ENCODE measurements at places on chromosomes 12 and 14.

DNA sequence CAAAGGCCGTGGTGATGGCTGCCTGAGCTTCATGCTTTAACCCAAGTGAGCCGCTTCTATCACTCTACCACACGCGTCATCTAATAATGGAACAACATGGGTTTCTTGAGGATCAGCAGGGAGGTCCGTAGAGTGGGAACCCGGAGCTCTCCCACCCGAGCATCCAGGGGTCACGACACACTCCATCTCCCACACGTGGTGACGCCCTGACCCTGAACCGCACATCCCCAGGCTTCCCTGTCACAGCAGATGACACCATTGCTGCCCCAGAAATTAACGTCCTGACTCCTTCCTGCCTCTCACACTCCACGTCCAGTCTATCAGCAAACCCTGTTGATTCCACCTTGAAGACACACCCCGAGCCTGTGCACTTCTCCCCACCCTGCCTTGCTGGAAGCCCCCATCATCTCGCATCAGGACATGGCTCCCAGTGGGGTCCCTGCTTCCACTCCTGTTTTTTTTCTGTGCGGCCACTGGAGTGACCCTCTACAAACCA is 163.2 kb downstream of the PIWIL1 start:
- DNase-seq, result no peak

GRCh38 chr14:102928412-102929240 is 6.2 kb downstream of the AMN start:
- peak; percentile 67 for DNase-seq

GRCh38 chr14:29045237-29045636 is 278.6 kb downstream of the FOXG1 start:
- no peak for DNase-seq

- DNase-seq, result no peak
Measured at GRCh38 chr12:45227316-45228067, 11.6 kb downstream of the ANO6 start.

DNA sequence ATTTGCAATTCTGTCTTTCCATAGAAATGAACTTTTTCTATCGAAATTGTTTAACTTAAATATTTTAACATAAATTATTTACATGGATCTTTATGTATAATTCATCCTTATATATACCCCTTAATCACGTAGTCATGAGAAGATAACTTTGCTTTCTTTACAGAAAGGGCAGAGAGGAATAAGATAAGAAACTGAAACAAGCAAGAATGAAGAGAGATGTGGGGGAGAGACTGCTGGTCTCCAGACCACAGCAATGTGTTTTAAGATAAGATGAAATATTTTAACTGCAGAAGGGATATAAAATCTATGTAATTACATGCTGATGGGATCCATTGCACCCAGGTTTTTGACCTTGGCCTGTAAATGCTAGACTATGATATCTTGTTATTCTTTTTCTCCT is 34.7 kb upstream of the DNM1L start:
- DNase-seq, result no peak

DNA sequence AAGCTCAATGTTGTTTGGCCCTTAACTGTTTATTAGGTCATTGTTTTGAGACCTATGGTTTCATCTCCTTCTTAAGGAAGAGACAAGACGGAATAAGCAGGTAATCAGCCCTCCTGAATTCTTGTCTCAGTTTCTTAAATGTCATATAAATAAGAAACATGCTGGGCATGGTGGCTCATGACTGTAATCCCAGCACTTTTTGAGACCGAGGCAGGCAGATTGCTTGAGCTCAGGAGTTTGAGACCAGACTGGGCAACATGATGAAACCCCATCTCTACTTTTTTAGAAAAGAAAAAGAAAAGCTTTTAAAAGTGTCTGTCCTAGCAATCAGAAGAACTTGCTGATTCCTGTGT is 5.1 kb downstream of the MTRFR start:
- DNase-seq, result no peak

- DNase-seq, result no peak
Measured at GRCh38 chr14:105855893-105856675, 329.7 kb downstream of the TMEM121 start.

GRCh38 chr12:78192979-78193378 is 362.3 kb downstream of the NAV3 start:
- no peak for DNase-seq

- no peak for DNase-seq
Measured at GRCh38 chr12:89454080-89454848, 70.3 kb downstream of the GALNT4 start.

DNA sequence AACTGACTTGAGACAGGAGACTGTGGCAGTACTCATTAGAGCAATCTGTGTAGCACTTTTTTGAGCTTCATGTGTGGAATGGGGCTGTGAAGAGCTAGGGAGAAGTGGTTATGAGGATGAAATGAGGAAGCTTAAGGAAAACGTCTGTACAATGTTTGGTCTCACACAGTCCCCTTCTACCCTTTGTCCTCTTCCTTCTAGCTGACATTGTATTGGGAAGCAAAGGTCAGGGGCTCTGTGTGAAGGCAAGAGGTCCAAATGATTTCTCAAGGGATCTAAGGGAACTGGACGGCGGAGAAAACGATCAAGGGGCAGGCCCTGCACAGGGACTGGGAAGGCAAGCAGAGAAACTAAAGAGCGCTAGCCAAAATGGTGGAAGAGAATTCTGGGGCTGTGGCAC is 13.1 kb upstream of the CIPC start:
- DNase-seq, result no peak

- no peak for DNase-seq
Measured at GRCh38 chr12:46387670-46388069, 15.1 kb upstream of the SLC38A2 start.

DNA sequence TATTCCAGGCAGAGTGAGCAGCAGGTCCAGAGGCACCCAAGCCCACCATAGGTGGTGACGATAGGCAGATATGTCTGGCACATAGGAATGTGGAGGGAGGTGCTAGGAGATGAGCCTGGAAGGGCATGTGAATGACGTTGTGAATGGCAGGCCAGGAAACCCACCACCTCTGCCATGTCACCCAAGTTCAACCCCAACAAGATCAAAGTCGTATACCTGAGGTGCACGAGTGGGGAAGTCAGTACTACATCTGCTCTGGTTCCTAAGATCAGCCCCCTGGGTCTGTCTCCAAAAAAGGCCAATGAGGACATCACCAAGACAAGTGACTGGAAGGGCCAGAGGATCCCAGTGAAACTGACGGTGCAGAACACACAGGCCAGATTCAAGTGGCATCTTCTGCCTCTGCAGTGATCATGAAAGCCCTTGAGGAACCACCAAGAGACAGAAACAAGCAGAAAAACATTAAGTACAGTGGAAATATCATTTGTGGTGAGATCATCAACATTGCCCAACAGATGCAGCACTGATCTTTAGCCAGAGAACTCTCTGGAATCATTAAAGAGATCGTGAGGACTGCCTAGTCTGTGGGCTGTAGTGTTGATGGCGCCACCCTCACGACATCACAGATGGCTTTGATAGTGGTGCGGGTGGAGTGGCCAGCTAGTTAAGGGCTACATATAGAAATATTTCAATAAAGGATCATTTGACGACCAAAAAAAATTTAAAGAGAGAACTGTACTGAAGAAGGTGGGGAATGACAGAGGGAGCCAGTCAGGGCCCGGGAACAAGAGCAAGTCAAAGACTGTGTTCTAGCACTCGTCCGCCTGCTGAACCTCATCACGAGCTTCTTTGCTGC is 99.7 kb downstream of the ZFP36L1 start:
- DNase-seq, result no peak

- no peak for DNase-seq
Measured at GRCh38 chr14:45271858-45272537, 19.0 kb upstream of the MIS18BP1 start.

GRCh38 chr12:20507056-20507455 is 138.7 kb downstream of the PDE3A start:
- DNase-seq, result no peak

DNA sequence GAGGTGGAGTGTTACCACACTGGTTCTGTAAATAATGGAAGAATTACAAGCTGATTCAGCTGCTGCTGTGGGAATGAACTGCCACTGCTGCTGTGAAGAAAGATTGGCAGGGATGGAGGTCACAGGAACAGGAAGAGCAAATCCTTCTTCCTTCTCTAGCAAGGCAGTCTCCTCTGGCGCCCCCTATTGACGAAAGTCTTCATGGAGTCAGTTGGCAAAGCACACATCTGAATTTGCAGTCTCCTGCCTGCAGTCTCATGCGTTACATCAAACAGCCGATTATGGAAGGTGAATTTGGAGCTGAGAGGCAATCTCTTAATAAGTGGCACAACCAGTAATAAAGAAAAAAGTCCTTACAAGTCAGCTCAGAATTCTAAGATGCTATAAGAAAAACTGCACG is 106.0 kb upstream of the TMTC1 start:
- no peak for DNase-seq

- no peak for DNase-seq
Measured at GRCh38 chr12:55942055-55942454, 11.1 kb downstream of the DGKA start.

GRCh38 chr14:34104489-34105397 is 153.9 kb upstream of the EGLN3 start:
- DNase-seq, result no peak

DNA sequence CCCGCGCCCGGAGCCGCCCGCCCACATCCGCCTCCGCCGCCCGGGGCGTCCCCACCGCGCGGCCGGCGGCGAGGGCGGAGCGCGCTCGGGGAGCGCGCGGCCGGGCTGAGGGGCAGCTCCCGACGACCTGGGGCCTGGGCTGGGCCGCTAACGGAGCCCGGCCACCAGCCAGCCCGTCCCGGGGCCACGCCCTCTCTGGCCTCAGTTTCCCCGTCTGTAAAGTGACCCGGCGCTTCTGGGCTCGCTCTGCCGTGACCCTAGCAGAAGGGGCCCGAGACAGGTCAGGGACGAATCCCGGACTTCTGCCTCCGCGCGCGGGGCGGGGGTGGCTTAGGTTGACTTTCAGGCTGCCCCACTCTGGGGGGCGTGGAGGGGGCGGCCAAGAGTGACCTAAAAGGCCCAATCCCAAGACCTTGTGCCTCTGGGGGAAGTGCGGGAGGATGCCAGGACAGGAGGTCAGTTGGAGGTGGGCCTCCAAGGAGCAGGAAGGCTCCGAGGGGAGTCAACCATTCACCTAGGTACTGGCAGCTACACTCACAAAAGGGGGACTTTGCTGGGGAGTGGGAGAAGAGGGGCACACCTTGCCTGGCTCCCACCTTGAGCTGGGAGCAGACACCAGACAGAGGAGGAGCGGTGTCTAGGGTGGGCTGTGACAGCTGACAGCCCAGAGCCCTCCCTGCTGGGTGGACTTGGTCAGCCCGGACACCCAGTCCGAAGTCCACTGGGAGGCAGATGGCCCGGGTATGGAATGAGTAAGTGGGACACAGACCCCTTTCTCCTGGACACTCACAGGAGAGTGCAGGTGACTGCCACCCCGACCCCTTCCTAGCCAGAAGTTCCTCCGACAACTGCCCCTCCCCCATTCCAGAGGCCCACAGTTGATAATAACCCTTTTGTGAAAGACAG is 486 bp upstream of the AKT1 start:
- DNase-seq, result peak; percentile 40

DNA sequence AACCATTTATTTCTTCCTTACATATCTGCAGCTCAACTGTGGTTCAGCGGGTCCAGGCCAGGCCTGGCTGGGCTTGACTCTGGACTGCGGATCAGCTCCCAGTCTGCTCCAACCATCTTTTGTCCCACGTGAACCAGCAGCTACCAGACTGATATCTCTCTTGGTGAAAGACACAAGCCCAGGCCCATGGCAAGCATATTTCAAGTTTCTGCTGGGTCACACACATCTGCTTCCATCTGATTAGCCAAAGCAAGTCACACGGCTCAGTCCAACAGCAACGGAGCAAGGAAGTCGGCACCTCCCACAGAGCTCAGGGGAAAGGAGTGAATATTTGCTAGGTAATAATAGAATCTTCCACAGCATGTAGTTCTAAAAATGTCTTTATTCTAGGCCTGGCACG is 24.7 kb upstream of the MARK3 start:
- DNase-seq, result no peak

- no peak for DNase-seq
Measured at GRCh38 chr14:65723348-65723747, 310.8 kb downstream of the FUT8 start.

- no peak for DNase-seq
Measured at GRCh38 chr14:95069547-95069946, 87.8 kb downstream of the DICER1 start.
